ENCODE measurements at places on chromosomes 2 and 18. TPM values are rescaled to one million over a fixed set of nuclear protein-coding genes. Genes with fewer than 3 reads are reported as not detected.

DNA sequence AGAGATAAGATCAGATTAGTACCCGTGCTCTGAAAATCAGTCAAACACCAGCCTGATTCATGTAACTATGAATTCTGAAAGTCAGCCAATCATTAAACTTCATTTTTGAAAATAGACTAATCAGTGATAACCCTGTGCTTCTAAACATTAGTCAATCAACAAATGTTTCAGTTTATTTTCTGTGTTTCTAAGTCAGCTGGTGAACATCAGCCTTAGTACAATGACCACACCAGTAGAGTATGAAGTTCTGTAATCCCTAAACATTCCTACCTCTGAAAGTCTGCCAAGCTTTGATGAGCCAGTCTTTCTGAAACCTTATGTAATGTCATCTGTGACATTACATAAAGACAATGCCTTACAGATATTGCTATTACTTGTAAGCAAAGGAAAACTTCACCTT is 807.4 kb upstream of the CRIM1 start:
- H3K36me3 ChIP-seq: no peaks in the 10 kb centered on the region
- DNase-seq: no peak
- H3K27ac ChIP-seq: no peak overlapping the region
- no peaks in the 10 kb centered on the region for H3K4me1 ChIP-seq

DNA sequence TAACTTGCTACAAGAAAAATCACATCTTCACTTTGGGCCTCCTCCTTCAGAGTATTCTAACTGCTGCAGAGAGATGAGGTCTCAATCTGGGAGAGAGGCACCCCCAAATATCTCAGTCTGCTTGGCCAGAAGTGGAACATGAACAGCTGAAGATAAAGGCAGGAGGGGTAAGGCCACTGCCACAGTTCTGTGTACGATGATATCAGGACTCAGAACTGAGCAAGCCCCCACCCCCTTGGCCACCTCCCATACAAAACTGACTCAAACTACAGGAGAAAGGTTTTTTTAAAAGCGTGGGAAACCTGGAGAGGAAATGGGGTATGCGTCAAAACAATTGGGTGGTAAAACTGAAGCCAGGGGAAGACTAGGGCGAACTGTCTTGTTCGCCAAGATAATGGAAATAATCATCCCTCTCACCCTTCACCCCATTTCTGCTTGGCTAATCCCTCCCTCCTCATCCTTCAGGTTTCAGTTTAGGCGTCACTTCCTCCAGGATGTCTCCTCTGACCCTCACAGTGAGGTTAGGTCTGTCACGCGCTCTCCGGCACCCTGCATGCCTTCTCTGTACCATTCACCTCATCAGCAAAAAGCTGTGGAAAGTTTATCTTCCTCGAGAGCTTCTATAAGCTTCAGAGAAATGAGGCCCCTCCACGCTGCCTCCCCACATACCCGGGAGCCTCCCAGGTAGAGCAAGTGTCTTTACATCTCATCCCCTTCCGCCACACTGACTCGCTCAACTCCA is 64.4 kb downstream of the SFXN5 start:
- peak; percentile 31 for DNase-seq
- H3K27me3 ChIP-seq: no peaks in the 10 kb centered on the region
- no peak overlapping the region for H3K27ac ChIP-seq

DNA sequence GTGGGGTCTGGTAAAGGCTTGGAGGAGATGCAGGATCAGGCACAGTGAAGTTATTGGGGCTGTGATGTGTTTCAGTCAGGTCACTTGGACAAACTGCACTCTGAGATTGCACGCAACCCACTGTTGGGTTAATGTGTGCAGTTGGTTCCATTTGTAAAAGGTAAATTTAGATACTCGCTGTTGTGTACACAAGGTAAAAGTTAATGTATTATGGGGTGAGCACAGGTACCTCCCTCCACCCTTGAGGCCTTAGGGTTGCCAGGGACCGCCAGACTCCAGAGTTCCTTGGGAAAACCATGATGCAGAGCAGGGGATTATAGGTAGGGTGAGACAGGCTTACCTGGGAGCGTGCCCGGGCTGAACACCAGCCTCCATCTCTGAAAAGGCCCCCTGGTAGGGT is 20.1 kb downstream of the IMPA2 start:
- no peak for DNase-seq
- no peaks in the 10 kb centered on the region for H3K4me1 ChIP-seq
- peaks cover 15% of the 10 kb centered on the region for H3K36me3 ChIP-seq

DNA sequence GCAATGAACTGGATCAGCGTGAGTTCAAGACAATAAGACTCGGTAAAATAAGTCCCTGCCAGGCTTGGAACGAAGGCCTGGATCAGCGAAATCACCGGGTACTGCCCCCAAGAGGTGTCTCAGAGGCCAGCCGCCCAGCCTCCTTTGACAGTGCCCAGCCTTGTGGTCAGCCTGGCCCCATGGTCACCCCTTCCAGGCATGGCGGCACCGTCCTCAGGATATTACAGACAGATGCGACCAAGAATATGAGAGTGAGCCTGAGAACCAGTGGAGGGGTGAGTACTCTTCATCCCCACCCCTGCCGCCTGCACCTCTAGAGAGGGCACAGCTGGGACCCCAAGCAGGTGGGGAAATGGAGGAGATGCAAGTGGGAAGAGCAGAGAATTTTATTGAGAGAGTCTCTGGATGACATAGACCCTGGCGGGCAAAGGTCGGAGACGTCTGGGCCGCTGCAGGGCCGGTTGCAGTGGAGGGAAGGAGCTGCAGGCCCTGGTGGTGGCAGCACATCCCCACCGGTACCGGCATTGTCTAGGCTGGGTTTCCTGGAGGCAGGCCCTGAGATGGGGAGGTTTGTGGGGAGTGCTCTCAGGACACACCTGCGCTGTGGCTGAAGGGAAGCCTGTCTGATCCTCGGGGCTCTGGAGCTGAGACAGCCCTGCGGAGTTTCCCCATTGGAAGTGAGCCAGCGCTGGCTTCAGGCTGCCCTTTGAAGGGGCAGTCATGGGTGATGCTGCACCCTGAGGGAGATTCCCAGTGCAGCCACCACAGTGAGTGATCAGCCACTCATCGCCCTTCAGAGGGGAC is 190.0 kb downstream of the SEPTIN10 start:
- no peaks in the 10 kb centered on the region for H3K4me1 ChIP-seq
- H3K27me3 ChIP-seq: no peaks in the 10 kb centered on the region
- no peaks in the 10 kb centered on the region for H3K36me3 ChIP-seq
- H3K27ac ChIP-seq: no peak overlapping the region
- no peak overlapping the region for H3K4me3 ChIP-seq
- no peak for DNase-seq

DNA sequence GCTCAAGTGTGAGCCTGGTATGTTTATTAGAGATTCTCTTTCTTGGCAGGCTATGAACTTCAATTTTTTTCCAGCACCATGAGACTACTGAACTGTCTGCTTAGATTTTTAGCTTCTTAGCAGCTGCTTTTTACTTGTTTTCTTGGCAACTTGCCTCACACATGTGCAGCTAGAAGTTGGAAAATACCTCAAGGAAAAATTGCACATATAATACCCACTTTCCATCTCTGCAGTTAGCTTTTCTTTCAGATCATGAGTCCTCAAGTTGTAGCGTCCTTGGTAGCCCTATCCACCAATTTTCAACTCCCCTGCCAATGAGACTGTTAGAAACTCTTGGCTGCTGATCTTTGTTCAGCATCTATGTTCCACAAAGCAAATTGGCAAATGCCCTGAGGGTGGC is 302.1 kb downstream of the HRH4 start:
- DNase-seq: no peak
- no peaks in the 10 kb centered on the region for H3K4me1 ChIP-seq
- H3K4me3 ChIP-seq: no peak overlapping the region
- H3K36me3 ChIP-seq: no peaks in the 10 kb centered on the region

DNA sequence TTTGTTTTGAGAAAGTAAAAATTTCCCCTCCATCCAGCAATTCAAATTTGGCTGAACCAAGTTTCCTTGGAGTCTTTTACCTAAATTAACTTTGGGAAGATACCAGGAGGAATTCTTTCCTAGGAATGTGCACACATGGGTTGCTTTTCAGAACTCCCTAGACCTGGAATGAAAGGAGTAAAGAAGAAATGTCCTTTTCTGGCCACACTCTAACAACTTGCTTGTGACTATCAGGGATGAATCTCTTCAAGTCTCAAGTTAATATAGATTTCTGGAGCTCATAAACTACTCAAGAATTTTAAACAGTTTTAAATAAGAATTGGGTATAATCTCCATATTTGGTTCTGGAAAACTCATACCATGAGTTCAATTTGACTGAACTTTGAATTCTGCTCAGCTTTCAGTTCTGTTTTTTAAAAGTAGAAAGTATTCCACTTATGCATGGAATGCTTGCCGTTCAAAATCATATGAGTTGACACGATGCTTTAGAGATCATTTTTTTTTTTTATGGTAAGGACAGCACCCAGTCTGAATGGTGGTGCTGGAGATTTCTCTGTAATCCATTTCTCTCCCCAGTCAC is 7.7 kb downstream of the RASGRP3 start:
- no peaks in the 10 kb centered on the region for H3K27me3 ChIP-seq
- H3K27ac ChIP-seq: no peak overlapping the region
- H3K4me3 ChIP-seq: no peak overlapping the region
- no peaks in the 10 kb centered on the region for H3K36me3 ChIP-seq
- no peaks in the 10 kb centered on the region for H3K4me1 ChIP-seq
- no peak for DNase-seq

The WNT10A gene
- not detected for total RNA-seq

DNA sequence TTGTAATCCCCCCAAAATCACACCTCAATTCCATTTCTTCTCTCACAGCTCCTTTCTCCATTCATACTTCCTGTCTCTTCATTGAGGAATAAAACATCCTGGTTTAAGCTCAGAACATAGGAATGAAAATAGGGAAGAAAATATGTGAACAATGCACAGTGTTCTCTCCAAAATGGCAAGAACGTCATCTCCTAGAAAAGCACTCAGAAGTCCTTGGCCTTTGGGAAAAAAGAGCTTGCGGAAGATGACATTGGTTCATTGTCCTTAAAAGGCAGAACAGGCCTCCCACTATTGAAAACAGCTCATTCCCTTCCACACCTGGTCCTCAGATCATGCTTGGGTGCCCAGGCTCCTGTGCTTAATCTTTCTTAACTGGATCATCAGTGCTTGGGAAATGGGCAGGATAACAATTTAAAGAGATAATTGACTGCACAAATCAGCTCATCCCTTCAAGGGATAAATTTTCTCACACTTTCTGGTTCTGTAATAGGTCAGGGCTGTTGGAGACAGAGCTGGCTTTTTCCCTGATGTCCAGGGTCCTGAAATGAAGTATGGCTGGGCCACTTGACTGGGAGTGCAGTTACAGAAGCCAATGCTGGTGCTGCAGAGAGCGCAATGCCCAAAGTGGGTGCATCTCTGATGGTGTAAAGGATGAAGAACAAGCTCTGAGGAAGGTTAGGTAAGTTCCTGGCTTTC is 69.2 kb downstream of the MARCHF4 start:
- H3K4me3 ChIP-seq: no peak overlapping the region
- no peak overlapping the region for H3K27ac ChIP-seq
- H3K27me3 ChIP-seq: no peaks in the 10 kb centered on the region
- no peak for DNase-seq

The OBSL1 gene
- 135 TPM for total RNA-seq

DNA sequence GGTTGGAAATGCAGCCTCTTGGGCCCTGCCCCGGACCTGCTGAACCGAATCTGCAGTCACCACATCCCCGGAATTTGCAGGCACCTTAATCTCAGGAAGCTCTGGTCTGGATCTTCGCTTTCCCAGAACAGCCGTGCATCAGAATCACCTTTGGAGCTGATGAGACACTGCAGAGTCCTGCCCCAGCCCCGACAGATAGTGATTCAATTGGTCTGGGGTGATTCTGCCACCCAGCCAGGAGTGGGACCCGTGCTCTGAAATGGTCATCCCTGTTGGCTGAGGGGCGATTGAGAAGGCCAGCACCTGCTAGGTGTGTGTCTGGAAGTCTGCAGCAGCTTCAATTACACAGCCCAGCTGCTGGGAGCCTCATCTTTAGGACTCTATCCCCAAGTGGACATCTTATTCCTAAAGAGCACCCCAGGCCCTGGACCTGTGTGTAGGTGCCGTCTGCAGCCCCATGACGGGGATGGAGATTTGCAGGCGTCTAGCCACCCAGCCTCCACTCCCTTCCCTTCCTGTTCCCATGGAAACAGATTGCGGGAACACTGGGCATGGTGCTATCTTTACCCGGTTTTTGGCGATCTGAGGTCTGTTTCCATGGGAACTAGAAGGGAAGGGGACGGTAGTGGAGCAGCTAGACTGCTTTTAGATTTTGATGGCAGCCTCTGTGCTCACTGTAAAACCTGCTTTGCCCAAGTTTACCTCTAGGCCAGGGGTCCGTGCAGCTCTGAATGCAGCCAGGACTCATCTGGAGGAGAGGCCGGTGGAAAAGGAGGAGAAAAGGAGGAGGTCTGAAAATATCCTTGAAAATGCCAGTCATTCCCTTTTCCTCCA is 156.1 kb downstream of the LDLRAD4 start:
- no peak for DNase-seq
- no peak overlapping the region for H3K27ac ChIP-seq
- no peaks in the 10 kb centered on the region for H3K4me1 ChIP-seq

GRCh38 chr2:180257247-180257646 is 250.2 kb upstream of the CWC22 start:
- H3K4me3 ChIP-seq: no peak overlapping the region
- H3K27me3 ChIP-seq: no peaks in the 10 kb centered on the region
- no peaks in the 10 kb centered on the region for H3K36me3 ChIP-seq
- H3K27ac ChIP-seq: no peak overlapping the region
- DNase-seq: no peak
- no peaks in the 10 kb centered on the region for H3K4me1 ChIP-seq

- DNase-seq: no peak
- H3K36me3 ChIP-seq: no peaks in the 10 kb centered on the region
- H3K4me3 ChIP-seq: no peak overlapping the region
- H3K27me3 ChIP-seq: no peaks in the 10 kb centered on the region
These were observed 197.9 kb downstream of the DSEL start for GRCh38 chr18:67318651-67319050.

GRCh38 chr2:20016346-20016745 is 3.9 kb upstream of the MATN3 start:
- DNase-seq: no peak
- no peak overlapping the region for H3K27ac ChIP-seq
- no peaks in the 10 kb centered on the region for H3K36me3 ChIP-seq
- H3K4me3 ChIP-seq: no peak overlapping the region
- H3K4me1 ChIP-seq: no peaks in the 10 kb centered on the region

The ADAM23 gene
- total RNA-seq: 21.3 TPM

GRCh38 chr18:49722477-49722876 is 90.9 kb downstream of the ACAA2 start:
- no peaks in the 10 kb centered on the region for H3K36me3 ChIP-seq
- no peak overlapping the region for H3K4me3 ChIP-seq
- H3K27ac ChIP-seq: no peak overlapping the region
- H3K4me1 ChIP-seq: peaks cover 3% of the 10 kb centered on the region
- no peaks in the 10 kb centered on the region for H3K27me3 ChIP-seq
- DNase-seq: no peak

Data from H1 (cell line).